ENCODE measurements at places on chromosomes 2 and 18.
A peak's percentile ranks its signal among the peaks of the same experiment; 100 is the strongest.

- DNase-seq: no peak
These were observed 423.7 kb downstream of the METTL4 start for GRCh38 chr18:2147476-2148230.

GRCh38 chr2:226671141-226671676 lies 128.4 kb downstream of the IRS1 start:
- DNase-seq: no peak

- DNase-seq: no peak
These were observed 239.9 kb downstream of the ZNF516 start for GRCh38 chr18:76255070-76255683.

GRCh38 chr2:9082158-9082557 lies 78.7 kb upstream of the MBOAT2 start:
- no peak for DNase-seq

DNA sequence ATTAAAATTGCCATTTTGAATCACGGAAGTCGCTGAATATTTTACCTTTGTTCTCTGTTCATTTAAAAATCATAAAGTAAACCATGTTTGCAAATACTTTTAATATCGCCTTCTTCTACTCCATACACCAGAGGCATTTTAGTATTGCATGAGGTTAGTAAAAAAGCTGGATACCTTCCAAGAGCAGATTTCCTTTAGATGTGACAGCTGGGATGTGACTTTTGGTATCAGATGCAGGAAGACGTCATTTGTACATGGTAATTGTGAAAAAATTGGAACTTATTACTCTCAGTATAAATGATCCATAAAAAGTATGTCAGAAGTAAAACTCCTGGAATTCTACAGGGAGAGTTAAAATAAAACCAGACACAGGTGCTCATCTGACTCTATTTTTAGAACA lies 89.5 kb downstream of the SLC4A10 start:
- DNase-seq: no peak

GRCh38 chr2:100691846-100692245 lies 128.1 kb upstream of the NPAS2 start:
- no peak for DNase-seq

- no peak for DNase-seq
These were observed 1259.5 kb upstream of the CDH2 start for GRCh38 chr18:29436459-29436858.

DNA sequence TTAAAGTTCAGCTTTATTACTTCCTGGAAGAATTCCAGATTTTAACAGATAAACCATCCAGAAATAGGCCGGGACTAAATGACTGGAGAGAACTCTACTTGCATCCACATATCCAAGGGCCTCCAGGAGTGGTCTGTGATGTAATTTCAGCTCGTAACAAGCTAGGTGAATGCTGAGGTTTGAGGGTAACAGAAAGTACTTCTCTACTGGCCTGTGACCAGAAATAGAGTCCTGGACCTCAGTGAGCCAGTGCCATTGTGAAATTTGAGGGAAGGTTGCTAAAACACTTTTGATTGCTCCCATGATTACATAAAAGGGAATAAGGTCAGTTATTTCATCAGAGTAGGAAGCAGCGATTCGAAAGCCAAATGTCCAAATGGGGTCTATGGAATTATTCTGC lies 158.1 kb downstream of the DOCK10 start:
- no peak for DNase-seq

DNA sequence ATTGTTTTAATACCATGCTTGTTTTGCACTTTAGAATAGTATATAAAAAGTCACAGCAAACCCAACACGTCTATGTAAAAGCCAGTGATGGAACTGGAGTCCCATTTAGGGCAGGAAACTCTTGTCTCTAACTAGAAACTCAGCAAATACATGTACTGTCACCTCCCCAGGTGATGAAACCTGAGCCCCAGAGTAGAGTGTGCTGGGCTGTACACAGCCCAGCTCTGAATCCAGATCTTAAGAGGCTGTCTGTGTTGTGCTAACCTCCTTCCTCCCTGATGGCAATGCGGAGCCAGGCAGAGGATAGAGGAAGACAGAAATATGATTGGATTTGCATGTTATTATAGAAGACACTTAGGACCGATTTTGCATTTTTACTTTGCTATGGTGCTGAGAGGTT lies 317.5 kb upstream of the TRIB2 start:
- no peak for DNase-seq

DNA sequence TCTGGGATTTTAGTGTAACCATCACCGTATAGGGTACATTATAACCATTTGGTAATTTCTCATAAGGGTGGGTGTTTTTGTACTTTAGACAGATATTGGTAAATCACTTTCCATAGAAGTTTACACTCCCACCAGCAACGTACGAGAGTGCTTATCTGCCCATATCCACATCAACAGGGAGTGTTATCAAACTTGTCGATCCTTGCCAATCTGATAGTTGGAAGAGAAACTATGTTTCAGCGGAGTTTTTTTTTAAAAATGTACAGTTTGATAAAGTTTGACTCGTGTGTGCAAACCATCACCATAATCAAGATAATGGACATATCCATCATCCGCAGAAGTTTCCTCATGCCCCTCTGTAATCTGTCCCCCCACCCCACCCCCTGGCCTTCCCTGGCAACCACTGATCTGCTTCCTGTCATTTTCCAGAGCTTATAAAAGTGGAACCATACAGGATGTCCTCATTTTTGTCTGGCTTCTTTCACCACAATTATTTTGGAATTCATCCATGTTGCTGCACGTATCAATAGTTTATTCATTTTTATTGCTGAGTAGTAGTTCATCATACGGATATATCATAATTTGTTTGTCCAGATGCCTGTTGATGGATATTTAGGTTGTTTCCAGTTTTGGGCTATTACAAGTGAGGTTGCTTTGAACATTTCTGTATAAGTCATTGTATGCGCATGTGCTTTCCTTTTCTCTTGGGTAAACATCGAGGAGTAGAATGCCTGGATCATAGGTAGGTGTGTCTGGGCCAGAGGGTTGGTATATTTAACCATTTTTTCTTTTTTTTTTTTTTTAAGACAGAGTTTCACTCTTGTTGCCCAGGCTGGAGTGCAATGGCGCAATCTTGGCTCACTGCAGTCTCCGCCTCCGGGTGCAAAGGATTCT lies 18.6 kb downstream of the GLI2 start:
- no peak for DNase-seq

GRCh38 chr2:98134172-98135005 lies 47.4 kb downstream of the VWA3B start:
- no peak for DNase-seq

DNA sequence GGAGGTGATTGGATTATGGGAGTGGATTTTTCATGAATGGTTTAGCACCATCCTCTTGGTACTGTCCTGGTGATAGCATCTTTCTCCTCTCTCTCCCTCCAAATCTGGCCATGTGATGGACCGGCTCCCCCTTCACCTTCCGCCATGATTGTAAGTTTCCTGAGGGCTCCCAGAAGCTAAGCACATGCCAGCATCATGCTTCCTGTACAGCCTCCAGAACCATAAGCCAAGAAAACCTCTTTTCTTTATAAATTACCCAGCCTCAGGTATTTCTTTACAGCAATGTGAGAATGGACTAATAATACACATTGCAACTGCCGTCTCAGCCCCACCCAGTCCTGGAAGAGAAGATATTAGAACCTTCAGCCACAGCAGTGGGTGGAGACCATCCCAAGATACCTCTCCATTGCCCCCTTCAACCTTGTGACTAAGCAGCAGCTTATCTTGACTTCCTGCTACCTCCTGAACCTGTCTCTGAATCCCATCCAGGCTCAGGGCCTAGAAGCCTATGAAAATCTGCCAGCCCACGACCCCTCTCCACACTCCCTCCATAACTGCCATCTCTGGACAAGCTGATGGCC lies 81.8 kb upstream of the AGAP1 start:
- DNase-seq: no peak

DNA sequence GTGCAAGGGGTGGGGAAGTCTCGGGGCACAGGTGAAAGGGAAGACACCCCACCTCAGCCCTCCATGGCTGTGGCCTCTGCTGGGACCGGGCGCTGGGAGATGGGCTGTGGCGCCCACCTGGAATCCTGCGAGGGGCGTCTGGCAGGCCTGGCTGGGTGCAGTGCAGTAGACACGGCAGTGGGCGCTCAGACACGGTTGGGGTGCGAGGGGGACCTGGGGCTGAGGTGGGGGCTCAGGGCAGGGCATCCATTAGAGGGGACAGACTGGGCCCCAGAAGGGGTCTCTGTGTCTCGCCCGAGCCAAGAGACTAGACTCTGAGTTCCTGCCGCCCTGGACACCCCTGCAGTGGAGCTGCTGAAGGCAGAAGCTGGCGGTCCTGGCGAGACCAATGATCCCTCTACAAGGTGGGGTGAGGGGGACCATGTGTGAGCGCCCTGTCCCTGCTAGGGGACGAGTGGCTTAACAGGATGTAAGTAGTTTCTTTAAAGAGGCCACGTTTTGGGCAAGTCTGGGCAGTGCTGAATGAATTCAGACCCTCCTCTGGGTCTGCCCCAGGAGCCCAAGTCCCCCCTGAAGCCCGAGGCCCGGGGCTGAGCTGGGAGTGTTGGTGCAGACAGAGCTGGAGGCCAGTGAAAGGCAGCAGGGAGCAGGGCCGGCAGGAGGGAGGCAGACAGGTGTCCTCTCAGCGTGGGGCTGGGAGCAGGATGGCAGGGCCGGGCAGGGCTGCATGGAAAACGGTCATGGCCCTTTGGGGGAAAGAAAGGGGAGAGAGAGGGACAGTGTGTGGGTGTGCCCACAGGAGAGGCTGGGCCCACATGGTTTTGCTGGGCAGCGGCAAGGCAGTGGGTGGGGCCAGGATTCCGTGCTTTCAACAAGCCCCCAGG lies 57.2 kb downstream of the HS6ST1 start:
- DNase-seq: no peak

- DNase-seq: no peak
These were observed 52.2 kb downstream of the NGEF start for GRCh38 chr2:232960862-232961261.

- DNase-seq: no peak
These were observed 186.1 kb upstream of the RAB12 start for GRCh38 chr18:8423051-8423557.

DNA sequence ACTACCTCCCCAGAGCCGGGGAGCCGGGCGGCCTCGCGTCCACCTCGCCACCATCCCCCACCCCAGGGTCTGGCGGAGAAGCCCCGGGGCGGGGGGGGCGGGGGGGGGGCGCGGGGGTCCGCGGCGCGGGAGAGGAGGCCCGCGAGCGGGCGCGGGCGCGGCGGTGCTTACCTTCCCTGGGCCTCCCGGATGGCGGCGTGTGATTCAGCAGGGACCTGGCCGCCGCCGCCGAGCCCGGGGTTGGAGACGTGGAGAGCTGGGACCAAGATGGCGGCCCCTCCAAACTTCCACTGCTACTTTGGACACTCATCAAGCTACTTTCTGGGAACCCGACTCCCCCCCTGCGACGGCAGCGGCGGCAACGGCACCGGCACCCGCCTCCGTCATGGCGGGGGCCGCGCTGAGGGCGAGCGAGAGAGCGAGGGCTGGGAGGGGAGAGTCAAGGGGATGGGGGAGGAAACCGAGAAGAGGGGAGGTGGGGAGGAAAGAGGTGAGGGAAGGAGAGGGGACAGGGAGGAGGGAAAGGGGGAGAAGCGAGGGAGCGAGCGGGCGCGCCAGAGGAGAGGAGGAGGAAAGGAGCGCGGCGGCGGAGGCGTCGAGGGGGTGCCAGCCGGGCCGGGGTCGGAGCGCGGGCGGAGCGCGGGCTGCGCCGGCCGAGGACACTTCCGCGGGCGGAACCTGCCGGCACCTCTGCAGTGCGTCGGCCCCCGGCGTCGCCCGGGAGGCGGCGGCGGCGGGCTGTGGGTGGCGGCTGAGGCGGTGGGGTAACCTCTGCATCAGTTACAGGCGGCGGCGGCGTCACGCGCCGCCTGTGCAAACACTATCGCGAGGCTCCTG lies at the start of gene TLK1:
TLK1 (minus strand) TSS at position 775 of the 837 bp plus-strand sequence; CDS start at position 310, 465 bp downstream.
- DNase-seq: peak; percentile 31

GRCh38 chr18:38444971-38445803 lies 879.6 kb upstream of the CELF4 start:
- DNase-seq: no peak

DNA sequence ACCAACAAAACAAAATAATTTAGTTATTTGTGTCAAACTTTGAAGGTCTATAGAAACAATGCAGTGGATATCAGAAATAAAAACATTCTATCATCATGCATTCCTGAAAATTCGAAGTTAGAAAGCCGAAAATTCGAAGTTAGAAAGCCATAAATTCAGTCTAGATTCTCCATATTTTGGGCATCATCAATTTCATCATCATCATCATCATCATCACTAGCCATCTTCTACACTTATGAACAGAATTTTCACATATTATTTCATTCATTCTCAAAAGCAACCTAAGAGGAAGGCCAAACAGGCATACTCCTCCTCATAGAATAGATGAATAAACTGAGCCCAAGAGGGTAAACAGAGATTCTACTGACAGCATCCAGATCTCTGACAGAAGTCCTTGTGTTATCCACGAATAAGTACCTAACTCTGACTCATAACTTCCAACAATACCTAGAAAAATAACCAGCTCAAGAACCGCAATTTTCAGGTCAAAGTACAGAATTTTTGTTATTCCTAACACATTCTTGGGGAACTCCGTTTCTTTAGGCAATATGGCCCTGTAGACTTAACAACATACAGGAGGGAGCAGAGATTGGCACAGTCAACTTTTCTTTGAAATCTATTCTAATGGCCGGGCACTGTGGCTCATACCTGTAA lies 84.7 kb downstream of the TCF4 start:
- no peak for DNase-seq

DNA sequence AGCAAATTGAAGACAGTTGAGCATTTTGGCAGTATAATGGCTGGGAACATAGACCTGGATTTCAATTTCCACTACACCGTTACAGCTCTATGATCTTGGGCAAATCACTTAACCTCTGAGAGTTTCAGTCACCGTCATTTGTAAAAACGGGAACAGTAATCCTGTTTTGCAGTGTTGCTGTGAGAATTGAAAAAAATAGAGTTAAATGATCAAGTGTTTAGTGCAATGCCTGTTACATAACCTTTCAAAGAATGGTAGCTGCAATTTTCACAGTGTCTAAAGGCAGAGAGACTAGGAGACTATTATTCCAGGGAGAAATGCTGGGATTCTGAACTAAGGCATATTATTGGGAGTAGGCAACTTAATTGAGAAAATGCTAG lies 2.0 kb downstream of the AGPS start:
- DNase-seq: no peak

GRCh38 chr2:240269886-240270285 lies 129.4 kb upstream of the OTOS start:
- no peak for DNase-seq

DNA sequence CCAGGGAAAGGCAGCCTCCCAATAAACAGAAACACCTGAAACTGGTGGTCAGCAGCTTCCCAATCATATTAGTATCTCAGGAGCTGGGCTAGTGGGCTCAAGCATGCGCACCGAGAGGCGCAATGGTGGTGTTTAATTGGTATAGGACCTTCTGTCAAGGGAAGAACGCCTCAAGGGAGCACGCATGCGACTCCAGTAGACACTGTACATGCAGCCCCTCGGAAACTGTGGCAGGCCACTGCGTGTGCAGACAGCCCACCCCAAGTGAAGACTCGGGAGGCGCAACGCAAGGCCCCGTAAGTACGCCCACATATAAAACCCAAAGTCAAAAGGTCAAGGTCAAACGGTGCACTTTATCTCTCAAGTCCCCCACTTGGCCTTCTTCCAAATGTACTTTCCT lies 1405.8 kb downstream of the DPP10 start:
- DNase-seq: no peak

Data from stimulated activated CD8-positive, alpha-beta memory T cell treated with anti-CD3 and anti-CD28 coated beads, Interleukin-4, amount 100 ng/mL, for 1 hour (primary cell).